ENCODE measurements at places on chromosomes 12 and 14.

GRCh38 chr12:70508178-70508577, 129.1 kb downstream of the PTPRB start:
- DNase-seq: no peak

DNA sequence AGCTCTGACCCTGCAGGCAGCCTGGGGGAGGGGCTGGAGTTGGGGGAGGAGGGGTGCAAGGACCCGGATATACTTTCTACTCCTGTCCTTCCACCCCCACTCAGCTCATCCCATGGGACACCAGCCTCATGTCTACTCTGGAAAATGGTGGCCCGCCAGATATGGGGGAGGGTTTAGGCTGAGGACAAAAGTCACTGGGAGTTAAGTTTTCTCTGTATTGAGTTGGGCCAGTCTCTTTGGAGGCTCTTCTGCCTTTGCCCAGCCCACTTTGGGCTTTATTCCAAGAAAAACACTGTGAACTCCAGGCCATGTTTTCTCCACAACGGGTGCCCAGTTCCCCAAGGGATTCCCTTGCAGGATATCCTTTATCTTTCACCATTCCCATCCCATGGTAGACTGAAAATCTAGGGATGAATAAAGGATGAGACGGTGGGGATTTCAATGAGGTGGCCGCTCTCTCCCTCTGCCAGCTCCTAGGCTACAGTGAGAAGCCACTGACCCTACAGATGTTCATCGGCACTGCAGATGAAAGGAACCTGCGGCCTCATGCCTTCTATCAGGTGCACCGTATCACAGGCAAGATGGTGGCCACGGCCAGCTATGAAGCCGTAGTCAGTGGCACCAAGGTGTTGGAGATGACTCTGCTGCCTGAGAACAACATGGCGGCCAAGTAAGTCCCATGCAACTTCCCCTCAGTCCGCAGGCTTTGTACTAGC, 4.9 kb downstream of the NFATC4 start:
- DNase-seq: no peak

- no peak for DNase-seq
Measured at GRCh38 chr14:76313852-76314251, 62.1 kb upstream of the ESRRB start.

GRCh38 chr12:43011383-43011926, 421.9 kb upstream of the PRICKLE1 start:
- DNase-seq: no peak

- DNase-seq: no peak
Measured at GRCh38 chr12:101698800-101699347, 1.4 kb downstream of the CHPT1 start.
